Effector memory CD8-positive, alpha-beta T cell (primary cell): ENCODE measurements at places on chromosomes 5 and 9.
A peak's percentile ranks its signal among the peaks of the same experiment; 100 is the strongest.

DNA sequence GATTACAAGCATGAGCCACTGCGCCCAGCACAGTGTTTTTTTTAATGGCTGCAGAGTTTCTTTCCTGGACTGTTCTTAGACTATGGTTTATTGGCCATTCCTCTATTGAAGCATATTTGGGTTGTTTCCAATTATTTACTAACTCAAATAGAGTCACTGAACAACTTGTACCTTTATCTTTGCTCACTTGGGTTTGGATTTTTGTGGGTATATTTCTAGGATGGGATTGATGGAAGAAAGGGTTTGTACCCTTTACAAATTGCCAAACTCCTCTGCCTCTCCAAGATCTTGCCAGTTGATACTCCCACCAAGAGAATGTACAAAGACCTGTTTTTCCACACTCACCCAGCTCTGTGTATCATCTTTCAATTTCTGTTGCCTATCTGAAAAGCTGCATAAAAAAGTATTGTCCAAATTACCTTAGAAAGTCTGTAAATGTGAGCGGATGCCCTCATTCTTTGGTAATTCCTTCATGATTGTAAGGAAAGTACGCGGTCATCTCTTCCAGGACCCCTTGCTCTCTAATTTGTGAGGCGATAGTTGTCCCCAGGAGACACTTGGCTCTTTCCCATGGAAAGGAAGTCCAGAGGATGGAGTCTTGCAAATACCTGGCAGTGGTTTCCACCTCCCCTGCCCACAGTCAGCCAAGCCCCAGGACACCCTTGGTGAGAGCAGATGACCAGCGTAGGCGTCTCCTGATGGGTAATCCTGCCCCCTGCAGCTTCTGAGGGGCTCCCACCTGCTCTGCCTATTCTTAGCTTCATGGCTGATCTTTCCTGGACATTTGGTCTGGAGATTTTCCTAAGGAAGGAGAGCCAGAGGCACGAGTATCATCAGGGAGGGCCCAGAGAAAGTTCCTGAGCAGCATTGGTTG is 33.0 kb downstream of the ARHGEF37 start:
- no peak overlapping the region for H3K4me3 ChIP-seq
- no peaks in the 10 kb centered on the region for H3K4me1 ChIP-seq
- no peaks in the 10 kb centered on the region for H3K36me3 ChIP-seq
- no peak overlapping the region for H3K27ac ChIP-seq
- DNase-seq = no peak

DNA sequence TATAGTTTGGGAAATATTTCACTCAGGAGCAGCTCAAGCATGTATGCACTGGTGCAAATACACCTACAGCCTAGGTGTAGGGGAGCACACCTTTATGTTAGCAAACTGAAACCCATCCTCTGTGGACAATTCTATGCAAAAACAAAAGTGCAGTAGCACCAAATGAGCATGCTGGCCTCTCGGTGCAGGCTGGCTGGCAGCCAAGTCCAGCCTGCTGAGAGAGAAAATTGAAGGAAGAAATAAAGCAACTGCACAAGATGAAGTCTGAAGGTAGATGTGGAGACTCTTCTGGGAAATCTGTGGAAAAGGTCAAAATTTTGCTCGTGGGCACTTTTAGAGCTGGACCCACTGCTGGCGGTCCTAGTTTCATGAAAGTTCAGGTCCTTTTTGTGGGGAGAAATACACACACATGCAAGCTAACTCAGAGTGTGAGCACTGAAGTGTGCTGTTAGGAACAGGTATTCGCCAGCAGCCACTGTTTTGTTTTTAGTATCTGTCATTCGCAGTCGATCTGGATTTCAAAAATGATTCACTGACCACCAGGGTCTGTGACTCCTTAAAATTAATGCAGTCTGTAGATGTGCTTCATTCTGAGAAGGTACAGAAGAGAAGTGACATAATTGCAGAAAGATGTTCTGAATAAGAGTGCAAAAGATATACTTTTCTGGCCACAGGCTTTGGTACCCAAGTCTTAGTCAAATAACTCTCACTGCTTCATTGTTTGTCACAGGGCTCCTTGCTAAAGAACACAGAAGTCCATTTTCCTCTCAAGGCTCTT is 281.7 kb downstream of the PARP8 start:
- no peaks in the 10 kb centered on the region for H3K36me3 ChIP-seq
- H3K27ac ChIP-seq = no peak overlapping the region
- peaks cover 6% of the 10 kb centered on the region for H3K27me3 ChIP-seq
- no peak overlapping the region for H3K4me3 ChIP-seq
- no peak for DNase-seq

- no peak for DNase-seq
- H3K4me3 ChIP-seq = no peak overlapping the region
- H3K36me3 ChIP-seq = no peaks in the 10 kb centered on the region
These were observed 365.0 kb downstream of the TMEM232 start for GRCh38 chr5:110361471-110361870.

GRCh38 chr9:137388589-137389427 is 34.2 kb downstream of the EXD3 start:
- peak overlapping the region; percentile 76 for H3K27ac ChIP-seq
- DNase-seq = no peak
- no peak overlapping the region for H3K4me3 ChIP-seq
- H3K4me1 ChIP-seq = peaks cover 4% of the 10 kb centered on the region
- H3K27me3 ChIP-seq = no peaks in the 10 kb centered on the region
- H3K36me3 ChIP-seq = peaks cover 11% of the 10 kb centered on the region

- H3K4me3 ChIP-seq = no peak overlapping the region
- no peaks in the 10 kb centered on the region for H3K36me3 ChIP-seq
- H3K27ac ChIP-seq = no peak overlapping the region
- no peaks in the 10 kb centered on the region for H3K4me1 ChIP-seq
These were observed 7.0 kb downstream of the XRCC4 start for GRCh38 chr5:83084336-83084735.

DNA sequence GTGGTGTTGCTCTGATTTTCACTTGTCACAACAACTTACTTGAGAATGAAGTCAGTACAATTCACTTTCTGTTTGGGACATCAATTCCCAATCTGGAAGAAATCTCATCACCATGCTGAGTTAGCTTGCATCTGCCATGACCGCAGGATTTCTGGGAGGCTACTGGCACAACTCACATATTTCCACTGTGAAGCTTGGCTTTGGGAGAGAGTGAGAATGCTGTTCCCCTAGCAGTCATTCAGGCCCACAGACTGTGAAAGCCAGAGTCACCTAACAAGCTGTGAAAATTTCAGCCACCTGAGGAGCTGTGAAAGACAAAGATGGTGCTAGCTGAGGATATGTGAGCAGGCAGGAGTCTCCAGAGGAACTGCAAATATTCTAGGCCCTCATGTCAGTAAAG is 365.2 kb upstream of the TUSC1 start:
- H3K4me1 ChIP-seq = no peaks in the 10 kb centered on the region
- H3K36me3 ChIP-seq = no peaks in the 10 kb centered on the region
- no peak overlapping the region for H3K27ac ChIP-seq
- no peaks in the 10 kb centered on the region for H3K27me3 ChIP-seq
- no peak for DNase-seq

DNA sequence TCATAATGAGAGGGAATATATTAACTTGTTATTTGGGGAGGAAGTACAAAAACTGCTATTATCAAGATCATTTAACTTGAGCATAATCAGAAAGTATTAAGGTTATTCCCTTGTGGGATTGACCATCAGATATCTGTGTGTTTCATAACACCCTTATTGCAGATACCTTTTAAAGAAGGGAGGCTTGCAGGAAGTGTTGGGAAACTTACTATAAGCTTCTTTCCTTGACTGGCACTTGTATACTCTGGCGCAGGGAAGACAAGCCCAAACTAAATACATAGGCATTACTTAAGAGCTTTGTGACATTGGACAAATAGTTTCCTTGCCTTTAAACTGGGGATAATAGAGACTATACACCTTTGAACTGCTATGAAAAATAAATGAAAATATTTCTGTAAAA is 50.9 kb downstream of the PIK3R1 start:
- H3K4me1 ChIP-seq = peaks cover 51% of the 10 kb centered on the region
- peaks cover 11% of the 10 kb centered on the region for H3K36me3 ChIP-seq
- no peak for DNase-seq
- H3K4me3 ChIP-seq = peak overlapping the region; percentile 10

GRCh38 chr5:179478624-179479023 is 71.7 kb upstream of the RUFY1 start:
- no peaks in the 10 kb centered on the region for H3K36me3 ChIP-seq
- peaks cover 31% of the 10 kb centered on the region for H3K27me3 ChIP-seq
- peaks cover 4% of the 10 kb centered on the region for H3K4me1 ChIP-seq
- no peak overlapping the region for H3K27ac ChIP-seq
- no peak overlapping the region for H3K4me3 ChIP-seq

DNA sequence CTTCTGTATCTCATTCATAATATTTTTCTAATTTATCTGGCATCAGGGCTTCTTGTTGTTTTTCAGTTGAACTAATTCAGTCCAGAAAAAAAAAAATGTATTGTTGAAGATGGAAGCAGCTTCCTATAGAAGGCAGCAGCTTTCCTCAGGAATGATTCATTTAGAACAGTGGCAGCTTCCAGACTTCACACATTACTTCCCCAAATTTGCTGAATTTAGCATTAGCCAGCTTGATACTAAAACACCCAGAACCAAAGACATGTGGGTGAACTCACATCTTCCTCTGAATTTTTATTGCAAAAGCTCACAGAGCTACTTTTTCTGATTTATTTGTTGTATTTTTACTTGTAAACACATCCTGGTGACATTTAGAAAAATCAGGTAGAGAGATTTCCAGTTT is 53.8 kb downstream of the HCN1 start:
- no peak overlapping the region for H3K4me3 ChIP-seq
- no peaks in the 10 kb centered on the region for H3K4me1 ChIP-seq
- no peaks in the 10 kb centered on the region for H3K36me3 ChIP-seq
- no peaks in the 10 kb centered on the region for H3K27me3 ChIP-seq

- H3K27me3 ChIP-seq = no peaks in the 10 kb centered on the region
- H3K27ac ChIP-seq = no peak overlapping the region
- peaks cover 4% of the 10 kb centered on the region for H3K4me1 ChIP-seq
- no peaks in the 10 kb centered on the region for H3K36me3 ChIP-seq
These were observed 139.3 kb downstream of the ARRDC3 start for GRCh38 chr5:91243852-91244251.

GRCh38 chr5:154095904-154096303 is 57.1 kb downstream of the MFAP3 start:
- no peak overlapping the region for H3K4me3 ChIP-seq
- H3K4me1 ChIP-seq = no peaks in the 10 kb centered on the region
- no peak for DNase-seq
- H3K36me3 ChIP-seq = no peaks in the 10 kb centered on the region
- peaks cover 12% of the 10 kb centered on the region for H3K27me3 ChIP-seq

GRCh38 chr9:133787754-133788025 is 49.5 kb upstream of the SARDH start:
- H3K36me3 ChIP-seq = peaks cover 3% of the 10 kb centered on the region
- no peak overlapping the region for H3K27ac ChIP-seq
- peaks cover 3% of the 10 kb centered on the region for H3K4me1 ChIP-seq
- no peaks in the 10 kb centered on the region for H3K27me3 ChIP-seq
- DNase-seq = no peak

DNA sequence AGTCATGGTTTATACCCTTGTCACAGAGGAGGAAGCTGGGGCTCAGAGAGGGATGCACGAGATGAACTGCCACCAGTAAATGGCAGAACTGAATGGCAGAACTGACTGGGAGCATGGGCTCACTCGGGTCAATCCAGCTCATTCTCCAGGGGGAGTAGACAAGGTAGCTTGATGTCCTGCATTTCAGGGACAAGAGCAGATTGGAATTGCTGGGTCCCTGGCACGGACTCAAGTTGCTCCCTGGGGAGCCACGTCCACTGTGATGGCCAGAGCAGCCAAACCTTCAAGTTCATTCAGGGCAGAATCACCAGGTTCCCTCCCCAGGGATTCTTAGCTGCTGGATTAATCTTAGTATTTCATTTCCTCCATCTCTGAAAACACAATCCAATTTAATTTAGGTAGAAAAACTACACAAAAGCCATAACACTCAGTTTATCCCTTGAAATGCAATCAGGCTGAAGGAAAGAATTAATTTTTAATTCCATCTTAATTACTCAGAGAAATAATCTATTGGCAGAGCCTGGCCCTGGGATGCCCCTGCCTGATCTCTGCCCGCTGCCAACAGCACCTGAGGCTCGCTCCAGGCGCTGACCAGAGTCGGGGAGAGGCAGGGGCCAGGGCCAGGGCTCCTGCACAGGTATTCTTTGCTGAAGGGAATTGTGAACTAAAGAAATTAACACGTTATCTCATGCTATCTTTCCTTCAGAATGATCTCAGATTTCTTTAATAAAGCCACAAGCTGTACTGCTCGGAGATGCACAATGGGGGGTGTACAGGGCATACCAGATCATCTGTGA is 42.0 kb upstream of the UNC5A start:
- H3K4me1 ChIP-seq = no peaks in the 10 kb centered on the region
- peaks cover 2% of the 10 kb centered on the region for H3K36me3 ChIP-seq
- H3K27ac ChIP-seq = no peak overlapping the region
- no peak overlapping the region for H3K4me3 ChIP-seq
- H3K27me3 ChIP-seq = peaks cover 68% of the 10 kb centered on the region

DNA sequence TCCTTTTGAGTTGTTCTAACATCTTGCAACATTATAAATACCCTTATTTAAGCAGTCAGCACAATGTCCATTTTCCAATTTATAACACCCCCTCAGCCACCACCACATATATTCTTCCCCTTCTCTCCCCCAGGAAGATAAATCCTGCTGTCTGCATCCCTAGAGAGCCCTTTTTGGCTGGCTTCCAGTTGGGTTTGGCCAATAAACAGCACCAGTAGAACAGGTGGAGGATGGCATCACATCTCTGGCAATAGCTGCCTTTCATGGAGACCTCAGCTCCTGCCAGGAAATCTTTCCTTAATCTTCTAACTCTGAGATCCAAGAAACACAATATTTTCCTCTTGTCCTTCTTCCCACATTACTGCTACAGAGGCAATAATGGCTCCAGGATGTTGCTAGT is 53.7 kb downstream of the TRIM36 start:
- peaks cover 90% of the 10 kb centered on the region for H3K27me3 ChIP-seq
- no peak for DNase-seq
- no peak overlapping the region for H3K27ac ChIP-seq
- no peaks in the 10 kb centered on the region for H3K4me1 ChIP-seq

DNA sequence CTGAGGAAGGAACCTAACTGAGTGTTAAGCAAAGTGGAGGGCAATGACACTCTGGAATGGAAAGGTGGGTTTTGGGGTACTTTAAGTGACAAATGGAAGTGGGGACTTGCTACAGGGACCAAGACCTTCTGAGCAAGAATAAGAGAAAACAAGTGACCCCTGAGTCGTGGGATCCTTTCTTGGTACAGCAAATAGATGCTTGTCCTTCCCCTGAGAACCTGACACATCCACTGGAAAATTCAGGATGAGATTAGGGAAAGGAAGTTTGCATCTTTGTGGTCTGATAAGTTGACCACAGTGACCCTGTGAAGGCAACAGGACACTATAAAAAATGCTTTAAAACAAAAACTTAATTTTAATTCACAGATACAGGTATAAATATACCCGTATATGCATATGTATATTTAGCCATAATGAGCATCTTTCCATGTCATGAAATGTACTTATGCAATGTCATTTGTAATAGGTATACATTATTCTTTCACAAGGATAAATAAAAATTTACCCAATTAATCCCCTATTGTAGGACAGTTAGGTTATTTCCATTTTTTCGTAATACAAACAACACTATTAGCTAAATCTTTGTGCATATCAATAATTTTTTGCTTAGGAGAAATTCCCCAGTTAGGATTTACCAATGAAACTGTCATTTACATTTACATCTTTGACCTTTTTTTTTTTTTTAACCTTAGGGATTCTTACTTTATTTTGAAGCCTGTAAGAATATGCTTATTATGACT is 2.0 kb upstream of the IRF1 start:
- H3K4me3 ChIP-seq = peak overlapping the region; percentile 98
- H3K4me1 ChIP-seq = peaks cover 46% of the 10 kb centered on the region
- H3K27ac ChIP-seq = peak overlapping the region; percentile 99
- no peak for DNase-seq
